Transverse colon (tissue), 4 donors: ENCODE measurements at places on chromosomes 1 and 21.

DNA sequence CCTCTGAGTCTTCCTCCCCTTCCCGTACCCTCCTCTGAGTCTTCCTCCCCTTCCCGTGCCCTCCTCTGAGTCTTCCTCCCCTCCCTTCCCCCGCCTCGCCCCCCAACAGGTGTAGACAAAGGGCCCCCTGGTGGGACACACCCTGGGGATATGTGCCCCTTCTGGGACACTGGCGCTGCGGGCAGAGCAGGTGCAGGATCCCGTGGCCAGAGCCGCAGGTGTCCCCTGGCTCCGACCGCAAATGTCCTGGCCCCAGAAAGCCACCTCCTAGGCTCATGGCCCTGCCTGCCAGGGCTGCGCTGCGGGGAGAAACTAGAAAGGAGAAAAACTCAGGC, 51.5 kb upstream of the ARHGEF16 start:
- no peak for DNase-seq

- no peak for DNase-seq
These were observed 271.5 kb upstream of the TMEM51 start for GRCh38 chr1:14881775-14882672.

GRCh38 chr1:33323663-33324477, 3.0 kb upstream of the A3GALT2 start:
- DNase-seq: no peak

- DNase-seq: no peak
These were observed 4.0 kb upstream of the PROX1 start for GRCh38 chr1:213983493-213984386.

- peak; percentile 77 for DNase-seq
These were observed 13.7 kb downstream of the TLR5 start for GRCh38 chr1:223129229-223129901.

DNA sequence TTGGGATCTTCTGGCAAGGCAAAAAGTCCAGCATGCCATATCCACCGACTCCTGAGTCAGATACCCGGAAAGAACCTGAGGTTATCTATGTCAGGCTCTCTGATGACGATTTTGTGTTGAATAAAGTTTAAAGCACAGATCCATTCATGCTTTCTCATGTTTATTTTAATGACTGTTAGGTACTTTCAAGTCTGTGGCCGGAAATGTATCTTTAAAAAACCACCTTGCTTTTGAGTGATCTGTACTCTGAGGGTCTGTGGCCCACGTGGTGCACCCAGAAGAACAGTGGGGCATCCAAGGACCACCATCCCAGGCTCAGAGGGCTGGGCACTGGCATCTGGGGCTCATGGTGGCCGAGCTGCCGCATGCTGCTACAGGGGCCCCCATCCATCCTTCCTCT, 30.1 kb upstream of the VASH2 start:
- no peak for DNase-seq

- DNase-seq: no peak
These were observed 95.8 kb downstream of the VWA5B1 start for GRCh38 chr1:20386323-20387081.

DNA sequence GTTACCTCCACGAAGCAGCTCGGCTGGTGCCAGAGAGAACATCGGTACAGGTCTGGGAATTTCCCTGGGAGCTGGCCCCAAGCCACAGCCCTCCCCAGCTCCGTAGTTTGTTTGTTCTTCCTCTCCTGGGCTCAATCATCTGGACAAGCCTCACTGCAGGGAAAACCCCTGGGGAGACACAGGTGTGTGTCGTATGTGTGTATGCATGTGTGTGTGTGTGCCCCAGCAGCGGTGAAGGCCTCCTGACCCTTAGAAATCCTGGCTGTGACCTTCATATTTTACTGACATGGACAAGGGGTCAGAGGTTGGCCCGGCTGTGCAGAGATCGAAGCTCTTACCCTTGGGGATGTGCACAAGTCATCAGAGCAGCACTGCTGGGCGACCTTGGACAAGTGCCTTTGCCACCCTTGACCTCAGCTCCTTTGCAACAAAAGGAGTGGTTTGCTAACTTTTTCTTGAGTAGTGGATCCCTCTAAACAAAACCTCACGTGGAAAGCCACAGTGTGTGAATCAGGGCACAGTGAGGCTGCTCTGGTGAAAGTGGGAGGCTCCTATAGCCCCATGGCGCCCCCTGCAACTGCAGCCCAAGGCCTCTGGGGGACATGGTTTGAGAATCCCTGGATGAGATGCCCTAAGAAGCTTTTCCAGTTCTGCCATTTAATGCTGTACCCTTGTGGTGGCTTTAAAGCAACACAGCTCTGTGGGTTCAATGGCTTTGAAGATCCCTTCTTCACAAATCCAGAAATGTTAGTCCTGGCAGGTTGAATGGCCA, 12.3 kb upstream of the IL22RA1 start:
- DNase-seq: peak; percentile 57

GRCh38 chr1:234256359-234256758, 116.9 kb upstream of the COA6 start:
- DNase-seq: no peak

GRCh38 chr1:189657715-189658114, 819.9 kb downstream of the BRINP3 start:
- no peak for DNase-seq

GRCh38 chr1:72129869-72130268, 152.5 kb downstream of the NEGR1 start:
- no peak for DNase-seq

- no peak for DNase-seq
These were observed 51.4 kb upstream of the KANK4 start for GRCh38 chr1:62370594-62370993.

- DNase-seq: no peak
These were observed 112.3 kb upstream of the TRABD2B start for GRCh38 chr1:48109390-48110013.

DNA sequence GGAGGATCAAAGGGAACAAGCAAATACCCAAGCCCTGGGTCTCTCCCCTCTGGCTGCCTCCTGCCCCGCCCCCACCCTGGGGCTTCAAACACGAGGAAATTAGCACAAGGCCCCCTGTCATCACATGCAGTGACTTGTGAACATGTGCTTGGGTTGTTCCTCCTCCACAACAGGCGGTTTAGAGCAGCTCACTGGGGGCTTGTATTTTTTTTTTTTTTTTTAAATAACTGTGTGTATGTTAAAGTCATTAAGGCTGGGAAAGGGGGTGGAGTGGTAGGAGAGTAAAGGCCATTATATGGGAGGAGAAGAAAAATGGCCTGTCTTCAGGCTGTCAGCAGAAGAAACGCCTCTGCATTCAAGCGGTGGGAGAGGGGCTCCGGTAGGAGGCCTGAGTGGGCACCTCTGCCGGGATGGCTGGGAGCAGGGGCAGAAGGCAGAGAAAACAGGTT, 64.2 kb downstream of the PLXNA2 start:
- no peak for DNase-seq
